Activated T-helper 17 cell treated with anti-CD3 and anti-CD28 coated beads, Interleukin-2, amount 50 U/mL, for 72 hours (primary cell): ENCODE measurements at places on chromosomes 6 and 20. TPM values are rescaled to one million over a fixed set of nuclear protein-coding genes. Genes with fewer than 3 reads are reported as not detected.

DNA sequence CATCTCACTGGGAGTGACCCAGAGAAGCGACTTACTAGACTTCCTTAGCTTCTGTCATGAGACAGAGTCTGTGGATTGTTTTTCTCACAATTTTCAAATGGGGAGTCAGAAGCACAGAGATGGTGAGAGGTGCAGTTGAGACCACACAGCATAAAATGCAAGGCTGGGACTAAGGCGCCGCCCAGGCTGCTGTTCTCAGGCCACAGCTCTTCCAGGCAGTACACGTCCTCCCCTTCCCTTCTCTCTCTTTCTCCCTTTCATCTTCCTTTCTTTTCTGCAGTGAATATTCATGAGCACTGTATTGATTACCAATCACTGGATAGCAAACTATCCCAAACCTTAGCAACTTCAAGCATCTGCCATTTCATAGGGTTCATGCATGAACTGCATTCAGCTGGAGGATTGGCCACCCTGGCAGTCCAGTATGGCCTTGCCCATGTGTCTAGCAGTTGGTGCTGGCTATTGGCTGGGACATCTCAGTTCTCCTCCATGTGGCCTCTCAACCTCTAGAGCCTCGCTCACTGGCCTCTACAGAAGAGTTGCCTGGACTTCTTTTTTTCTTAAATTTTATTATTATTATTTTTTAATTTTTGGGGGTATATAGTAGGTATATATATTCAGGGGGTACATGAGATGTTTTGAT is 11.4 kb downstream of the BCAS4 start:
- no peak for ATAC-seq

DNA sequence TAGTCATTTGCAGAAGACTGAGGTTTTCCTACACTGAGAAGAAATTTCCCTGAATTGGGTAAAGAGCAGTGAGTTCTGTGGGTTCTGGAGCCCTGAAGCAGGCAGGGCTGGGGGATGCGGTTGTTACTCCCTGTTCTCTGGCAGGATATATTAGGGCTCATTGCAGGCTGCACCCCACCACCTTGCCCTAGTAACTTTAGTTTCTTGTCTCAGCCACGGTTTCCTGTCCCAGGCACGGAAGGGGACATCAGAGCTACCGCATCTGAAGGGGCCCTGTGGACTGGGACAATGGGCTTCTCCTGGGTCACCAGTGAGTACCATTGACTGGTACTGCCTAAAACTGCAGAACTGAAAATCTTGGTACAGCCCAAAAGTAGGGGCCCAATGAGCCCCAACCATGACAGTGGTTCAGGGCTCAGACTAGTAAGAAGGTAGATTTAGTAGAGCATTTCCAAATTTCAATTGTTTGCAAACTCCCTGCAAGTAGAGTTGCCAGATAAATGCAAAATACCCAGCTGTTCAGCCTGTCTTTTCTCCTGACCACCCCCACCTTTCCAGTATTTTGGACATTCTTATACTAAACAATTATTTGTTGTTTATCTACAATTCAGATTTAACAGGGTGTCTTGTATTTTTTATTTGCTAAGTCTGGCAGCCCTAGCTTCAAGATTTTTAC is 54.5 kb upstream of the EYA2 start:
- ATAC-seq, result no peak

DNA sequence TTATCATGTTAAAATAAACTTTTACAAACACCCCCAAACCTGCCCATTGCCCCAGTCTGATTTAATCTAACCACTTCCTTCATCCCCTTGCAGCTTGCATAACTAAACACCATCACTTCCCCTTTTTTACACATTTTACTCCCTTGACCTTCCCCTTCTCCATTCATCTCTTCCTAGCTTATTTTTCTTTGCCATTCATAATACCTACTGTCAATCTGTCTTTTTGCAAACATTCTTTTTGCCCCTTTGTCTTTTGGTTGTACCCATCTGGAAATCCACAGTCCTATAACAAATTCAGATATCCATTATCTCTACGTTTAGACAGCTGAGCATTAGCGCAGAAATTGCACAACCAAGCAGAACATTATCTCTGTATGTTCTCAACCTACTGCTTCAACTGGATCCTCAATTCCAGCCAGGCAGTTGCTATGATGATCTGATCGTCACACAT is 51.2 kb downstream of the C6orf52 start:
- ATAC-seq, result no peak

- ATAC-seq, result no peak
These were observed 171.0 kb downstream of the QRSL1 start for GRCh38 chr6:106800379-106800778.

DNA sequence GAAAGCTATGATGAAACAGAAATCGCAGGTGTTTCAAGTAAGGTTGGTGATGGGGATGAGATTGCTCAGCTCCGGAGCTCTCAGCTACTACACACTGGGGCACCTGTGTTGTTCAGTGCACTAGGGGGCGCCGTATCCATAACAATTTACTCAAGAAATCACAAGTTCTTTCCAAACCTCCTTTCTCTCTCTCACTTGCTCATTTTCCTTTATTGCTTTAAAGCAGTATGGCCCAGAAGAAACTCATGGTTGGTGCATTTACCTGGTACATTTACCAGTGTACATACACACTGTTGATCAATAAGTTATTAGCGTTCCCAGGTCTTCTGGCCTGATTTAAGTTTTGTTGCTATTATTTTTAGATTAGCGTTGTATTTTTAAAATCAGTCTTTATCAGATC is 235.2 kb upstream of the TAB2 start:
- peak; percentile 65 for ATAC-seq

NT5E gene
- total RNA-seq, result 10.5 TPM

GRCh38 chr6:47665112-47665511 is 33.3 kb upstream of the ADGRF4 start:
- no peak for ATAC-seq

GRCh38 chr20:58461104-58461503 is 54.1 kb downstream of the APCDD1L start:
- no peak for ATAC-seq

MUCL3 gene
- not detected for total RNA-seq

C6orf141 gene
- not detected for total RNA-seq

BEND3 gene
- total RNA-seq, result 5.1 TPM

GRCh38 chr6:106874481-106874880 is 100.0 kb downstream of the CD24 start:
- no peak for ATAC-seq

DNA sequence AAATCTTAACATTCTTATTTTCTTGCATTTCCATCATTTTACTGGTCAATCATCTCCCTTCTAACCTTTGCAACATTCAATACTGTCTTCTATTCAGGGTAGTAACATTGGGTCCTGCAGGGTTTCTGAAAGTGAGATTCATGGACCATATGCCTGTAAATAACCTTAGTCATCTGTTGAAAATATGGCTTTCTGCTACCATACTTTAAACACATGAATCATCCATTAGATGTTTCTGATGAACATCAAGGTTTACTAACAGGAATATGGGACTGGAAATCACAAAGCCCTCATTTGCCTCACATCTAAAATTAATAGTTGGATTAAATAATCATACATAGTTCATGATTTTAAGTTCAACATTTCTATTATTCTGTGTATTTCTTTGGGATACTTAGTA is 475.9 kb upstream of the MARCKS start:
- ATAC-seq, result no peak

RAET1G gene
- total RNA-seq, result not detected

KCNB1 gene
- total RNA-seq, result not detected

PNLDC1 gene
- total RNA-seq, result 0.82 TPM

GRCh38 chr6:24252280-24252679 is 105.6 kb downstream of the DCDC2 start:
- no peak for ATAC-seq

GRCh38 chr6:135233686-135234491 is 52.8 kb downstream of the MYB start:
- ATAC-seq, result peak; percentile 28

RIPPLY2 gene
- total RNA-seq, result not detected

DNA sequence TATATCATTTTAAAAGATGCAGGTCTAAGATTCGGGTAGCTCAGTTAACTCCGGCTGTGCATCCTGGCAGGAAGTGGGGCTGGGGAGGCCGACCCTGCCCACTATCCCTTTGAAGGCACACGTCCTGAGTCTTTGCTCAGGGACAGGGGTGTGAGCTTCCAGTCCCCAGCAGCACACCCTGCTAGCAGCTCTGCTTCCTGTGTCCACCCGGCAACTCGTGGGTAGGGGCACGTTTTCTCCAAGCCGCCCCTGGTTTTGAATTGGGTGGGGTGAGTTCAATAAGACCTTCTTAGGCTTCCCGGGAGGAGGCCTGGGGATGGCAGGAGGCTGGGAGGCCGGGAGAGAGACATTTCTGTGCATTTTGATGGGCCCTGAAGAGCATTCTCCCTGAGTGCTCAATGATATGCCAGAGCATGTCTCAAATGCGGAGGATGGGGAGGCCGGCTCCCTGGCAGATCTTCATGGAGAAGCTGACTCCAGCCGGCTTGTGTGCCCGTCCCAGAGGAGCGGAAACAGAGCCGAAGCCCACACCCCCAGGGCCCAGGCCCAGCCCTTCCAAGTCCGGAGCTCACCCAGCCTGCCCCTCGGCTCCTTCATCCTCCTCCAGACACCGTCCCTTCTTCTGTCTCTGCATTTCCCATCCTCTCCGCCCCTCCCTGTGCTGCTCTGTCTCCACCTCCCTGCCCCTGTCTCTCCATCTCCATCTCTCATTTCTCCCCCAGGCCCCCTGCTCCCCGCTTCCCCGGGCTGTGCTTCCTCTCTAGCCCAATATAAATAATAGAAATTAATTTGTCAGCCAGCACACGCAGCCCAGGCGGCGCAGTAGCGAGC is 36.3 kb upstream of the ZFAND3 start:
- ATAC-seq, result peak; percentile 45

GRCh38 chr6:109024784-109025183 is 69.9 kb downstream of the SESN1 start:
- ATAC-seq, result no peak

DNA sequence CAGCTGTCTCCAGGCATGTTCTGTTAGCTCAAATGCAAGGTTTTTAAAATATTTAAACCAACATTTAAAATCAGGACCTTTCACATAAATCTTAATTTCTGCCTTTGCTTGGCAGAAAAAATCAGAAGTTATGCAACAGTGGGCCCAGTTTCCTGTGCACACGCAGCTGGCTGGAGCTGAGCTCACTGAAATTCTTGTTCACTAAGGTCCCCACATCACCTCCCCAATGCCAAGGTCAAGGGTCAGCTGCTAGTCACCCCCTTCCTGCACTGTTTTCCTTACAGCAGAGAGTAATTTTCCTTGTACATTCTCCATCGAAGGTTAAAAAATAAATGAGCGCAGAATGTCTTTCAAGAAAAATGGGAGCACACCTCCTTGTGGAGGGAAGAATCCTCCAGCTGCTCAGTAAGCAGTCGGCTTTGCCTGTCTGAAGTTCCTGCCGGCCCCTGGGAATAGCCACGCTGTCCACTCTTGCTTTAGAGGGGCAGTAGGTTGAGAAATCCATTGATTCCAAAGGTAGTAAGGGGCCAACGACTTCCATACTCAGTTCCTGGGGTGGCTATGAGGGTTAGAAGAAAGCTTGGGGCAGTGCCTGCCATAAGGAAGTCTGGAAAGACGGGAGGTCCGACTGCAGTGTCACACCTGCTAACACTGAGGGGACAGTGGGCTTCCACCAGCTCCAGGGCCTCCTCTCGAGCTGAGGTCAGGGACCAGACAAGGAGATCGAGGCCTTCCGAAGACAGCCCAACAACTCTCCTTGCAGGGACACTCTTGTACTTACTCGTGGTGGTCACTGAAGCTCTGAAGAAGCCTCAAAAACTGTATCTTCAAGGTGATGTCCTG is 56.8 kb downstream of the MYH7B start:
- no peak for ATAC-seq

SGK2 gene
- 2.9 TPM for total RNA-seq

DNA sequence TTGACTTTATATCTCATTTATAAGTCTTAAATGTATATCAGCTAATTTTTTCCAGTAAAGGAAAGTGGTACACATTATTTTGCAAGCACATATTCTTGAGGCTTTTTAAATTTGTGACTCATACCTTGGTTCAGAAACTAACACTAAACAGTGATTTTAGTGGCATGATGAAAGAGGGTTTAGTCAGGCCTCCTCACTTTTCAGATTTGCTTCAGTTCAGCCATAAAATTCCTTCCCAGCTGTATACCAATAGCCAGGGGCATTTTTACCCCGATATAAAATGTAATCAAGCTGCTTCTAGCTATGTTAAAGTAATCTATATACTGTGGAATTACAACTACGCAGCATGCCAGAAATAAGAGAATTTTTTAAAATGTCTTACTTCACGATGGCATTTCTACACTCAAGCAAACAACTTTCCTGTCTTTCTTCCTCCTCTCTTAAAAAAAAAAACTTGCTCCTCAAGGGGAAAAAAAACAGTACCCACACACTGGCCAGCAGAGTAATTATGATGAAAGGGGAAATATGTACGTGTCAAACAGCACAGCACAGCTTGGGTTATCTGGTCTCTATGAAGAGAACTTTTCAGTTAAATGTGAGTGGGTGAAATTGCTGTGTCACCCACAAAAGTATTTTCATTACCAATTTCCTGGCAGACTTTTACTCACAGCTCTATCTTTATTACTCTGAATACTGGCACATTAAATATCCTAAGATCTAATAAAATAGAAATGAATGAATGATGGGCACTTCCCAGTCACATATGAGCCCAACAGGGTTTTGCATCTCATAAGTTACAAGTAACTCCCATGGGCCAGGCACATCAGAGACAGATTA is 244.8 kb upstream of the TENT5A start:
- ATAC-seq, result peak; percentile 55

DNA sequence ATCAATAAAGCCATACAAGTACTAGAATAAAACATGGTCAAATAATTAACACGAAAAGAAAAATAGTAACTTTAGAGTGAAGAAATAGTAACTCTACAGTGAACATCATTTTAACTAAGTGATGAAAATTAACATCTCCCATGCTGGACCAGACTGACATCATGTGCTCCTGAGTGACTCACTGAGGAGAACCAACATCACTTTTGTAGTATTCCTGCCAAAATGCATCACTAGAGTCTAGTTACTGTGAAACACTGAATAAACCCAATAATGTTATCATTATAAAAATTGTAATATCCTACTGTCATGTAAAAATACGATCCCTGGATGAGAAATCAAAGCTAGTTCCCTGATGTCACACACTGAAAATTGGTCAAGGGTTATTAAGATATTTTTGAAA is 361.3 kb downstream of the CD109 start:
- ATAC-seq, result no peak

DNA sequence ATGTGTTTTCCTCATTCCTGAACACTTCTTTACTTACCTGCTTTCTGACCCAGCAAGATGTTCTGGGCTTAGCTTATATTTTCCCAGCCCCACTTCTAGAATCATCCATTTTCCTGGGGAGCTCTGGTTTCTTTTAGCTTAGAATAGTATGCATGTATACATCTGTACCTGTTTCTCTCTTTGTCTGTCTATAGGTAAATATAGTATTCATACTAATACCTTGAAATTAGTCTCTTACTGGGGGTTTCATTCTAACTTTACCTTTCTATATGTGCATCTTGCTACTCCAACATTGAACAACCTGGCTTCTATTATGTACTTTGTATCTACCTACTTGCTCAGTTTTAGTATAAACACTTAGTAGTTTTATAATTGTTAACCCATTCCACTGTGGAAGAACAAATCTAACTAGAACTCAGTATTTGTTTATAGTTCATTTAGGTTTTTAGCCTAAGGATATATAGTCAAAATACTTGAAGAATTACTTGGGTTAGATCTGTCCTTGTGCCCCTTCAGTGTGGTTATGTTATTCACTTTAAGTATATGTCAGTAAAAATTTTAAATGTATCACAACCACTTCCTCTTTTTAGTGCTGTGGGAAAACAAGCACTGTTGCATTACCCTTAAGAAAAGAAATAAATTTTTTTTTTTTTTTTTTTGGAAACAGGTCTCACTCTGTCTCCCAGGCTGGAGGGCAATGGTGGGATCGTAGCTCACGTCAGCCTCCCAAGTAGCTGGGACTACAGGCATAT is 54.0 kb downstream of the ASXL1 start:
- ATAC-seq, result no peak

SMIM13 gene
- total RNA-seq, result 5.8 TPM
